ENCODE measurements at places on chromosomes 1 and 21. TPM values are rescaled to one million over a fixed set of nuclear protein-coding genes. Genes with fewer than 3 reads are reported as not detected.

DNA sequence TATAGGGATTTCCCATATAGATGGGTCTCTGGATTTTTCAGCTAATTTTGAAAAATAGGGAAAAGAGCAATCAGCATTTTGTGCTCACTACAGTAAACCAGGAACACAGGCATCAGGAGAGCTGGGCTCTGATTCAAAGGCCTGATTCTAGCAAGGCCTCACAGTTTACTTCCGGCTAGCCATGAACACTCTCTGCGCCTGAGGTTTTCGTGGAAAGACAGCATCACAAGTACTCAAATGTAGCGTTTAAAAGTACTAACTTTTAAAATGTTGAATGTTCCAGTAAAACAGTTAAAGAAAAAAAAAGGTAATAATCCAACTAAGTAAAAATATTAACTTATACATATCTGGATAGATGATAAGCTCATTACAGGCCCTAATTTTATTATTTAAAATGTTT lies 120.6 kb downstream of the SLC45A1 start:
- no peak for DNase-seq
- no peaks in the 10 kb centered on the region for H3K36me3 ChIP-seq
- peaks cover 12% of the 10 kb centered on the region for H3K4me1 ChIP-seq
- no peaks in the 10 kb centered on the region for H3K27me3 ChIP-seq

The DRAXIN gene
- 0.09 TPM for total RNA-seq

DNA sequence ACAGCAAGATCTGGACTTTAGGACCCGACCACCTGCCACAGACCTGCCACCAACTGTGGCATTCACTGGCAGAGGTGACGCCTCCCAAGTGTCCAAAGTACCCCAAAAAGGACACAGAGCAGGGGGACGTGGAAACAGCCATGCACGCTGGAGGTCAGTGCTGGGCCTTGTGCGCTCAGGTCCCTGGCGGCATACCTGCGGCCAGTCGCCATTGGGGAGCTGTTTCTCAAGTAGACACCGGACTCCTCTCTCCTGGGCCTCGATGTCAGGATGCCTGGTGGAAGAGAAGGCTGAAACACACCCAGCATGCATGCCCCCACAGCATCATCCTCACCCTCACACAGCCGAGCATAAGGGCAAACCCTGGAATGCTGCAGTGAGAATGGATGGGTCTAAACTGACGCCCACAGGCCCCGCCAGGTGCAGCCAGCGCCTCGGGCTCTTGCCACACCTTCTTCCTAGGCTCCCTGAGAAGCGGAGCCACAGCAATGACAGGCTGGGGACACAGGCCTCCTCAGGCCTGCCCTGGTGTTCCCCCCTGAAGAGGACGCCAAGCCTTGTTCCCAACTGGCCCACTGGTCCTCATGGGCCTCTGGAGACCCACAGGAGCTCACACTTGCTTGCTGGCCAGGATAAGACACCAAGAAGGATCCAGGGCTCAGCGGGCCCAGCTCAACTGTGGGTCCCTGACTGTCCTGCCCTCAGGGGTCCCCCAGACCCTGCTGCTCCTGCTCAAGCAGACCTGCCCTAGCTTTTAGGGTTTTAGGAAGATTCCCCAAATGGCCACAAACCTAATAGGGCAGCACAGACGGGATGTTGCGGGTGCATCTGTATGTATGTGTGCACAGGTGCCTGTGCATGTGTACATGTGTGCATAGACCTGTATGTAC lies 7.7 kb upstream of the SPATC1L start:
- no peak overlapping the region for H3K4me3 ChIP-seq
- peaks cover 62% of the 10 kb centered on the region for H3K36me3 ChIP-seq
- H3K4me1 ChIP-seq: no peaks in the 10 kb centered on the region
- H3K27ac ChIP-seq: no peak overlapping the region
- DNase-seq: peak; percentile 36

- H3K4me1 ChIP-seq: peaks cover 39% of the 10 kb centered on the region
- no peaks in the 10 kb centered on the region for H3K36me3 ChIP-seq
- H3K27ac ChIP-seq: peak overlapping the region; percentile 92
- H3K4me3 ChIP-seq: peak overlapping the region; percentile 77
- no peak for DNase-seq
Observed at GRCh38 chr1:36148821-36149236, 457 bp downstream of the TRAPPC3 start.

The PLPPR5 gene
- total RNA-seq: not detected

- no peak within 1 kb of the TSS for H3K27ac ChIP-seq
- no peak within 1 kb of the TSS for H3K4me3 ChIP-seq
- DNase-seq: no peak
- no peaks in the 10 kb centered on the region for H3K36me3 ChIP-seq
- no peaks in the 10 kb centered on the region for H3K4me1 ChIP-seq
Observed at GRCh38 chr1:37764888-37765441, at the start of gene EPHA10. Gene EPHA10, minus strand, starts transcription at chr1:37765120. Its CDS starts 54 bp downstream, at chr1:37765066.

- no peak for DNase-seq
- no peaks in the 10 kb centered on the region for H3K36me3 ChIP-seq
- H3K4me3 ChIP-seq: no peak overlapping the region
- no peak overlapping the region for H3K27ac ChIP-seq
- H3K4me1 ChIP-seq: peaks cover 22% of the 10 kb centered on the region
Observed at GRCh38 chr1:201585901-201586300, 47.0 kb downstream of the NAV1 start.

DNA sequence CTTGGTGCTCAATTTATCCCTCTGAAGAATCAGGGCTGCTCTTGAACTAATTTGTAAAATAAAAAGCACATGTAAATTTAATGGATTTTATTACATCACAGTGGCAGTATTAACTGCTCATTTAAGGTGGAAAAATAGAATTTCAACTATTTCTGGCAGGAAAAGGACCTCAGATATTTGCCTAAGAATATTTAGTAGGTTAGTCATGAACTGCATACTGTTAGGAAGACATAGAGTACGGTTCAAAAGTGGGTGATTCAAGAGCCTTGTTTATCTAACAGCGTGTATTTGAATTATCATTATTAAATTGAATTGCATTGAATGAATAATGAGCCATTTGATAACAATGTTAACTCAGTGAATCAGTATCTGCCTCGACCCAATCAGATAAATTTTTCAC lies 248.8 kb upstream of the PBX1 start:
- no peak for DNase-seq
- H3K36me3 ChIP-seq: no peaks in the 10 kb centered on the region
- H3K4me1 ChIP-seq: no peaks in the 10 kb centered on the region
- H3K27me3 ChIP-seq: no peaks in the 10 kb centered on the region
- no peak overlapping the region for H3K4me3 ChIP-seq
- no peak overlapping the region for H3K27ac ChIP-seq

The CLCA2 gene
- total RNA-seq: not detected

- peak overlapping the region; percentile 87 for H3K4me3 ChIP-seq
- H3K4me1 ChIP-seq: peaks cover 79% of the 10 kb centered on the region
- no peaks in the 10 kb centered on the region for H3K27me3 ChIP-seq
Observed at GRCh38 chr1:116377541-116378529, 4.8 kb downstream of the ATP1A1 start.

DNA sequence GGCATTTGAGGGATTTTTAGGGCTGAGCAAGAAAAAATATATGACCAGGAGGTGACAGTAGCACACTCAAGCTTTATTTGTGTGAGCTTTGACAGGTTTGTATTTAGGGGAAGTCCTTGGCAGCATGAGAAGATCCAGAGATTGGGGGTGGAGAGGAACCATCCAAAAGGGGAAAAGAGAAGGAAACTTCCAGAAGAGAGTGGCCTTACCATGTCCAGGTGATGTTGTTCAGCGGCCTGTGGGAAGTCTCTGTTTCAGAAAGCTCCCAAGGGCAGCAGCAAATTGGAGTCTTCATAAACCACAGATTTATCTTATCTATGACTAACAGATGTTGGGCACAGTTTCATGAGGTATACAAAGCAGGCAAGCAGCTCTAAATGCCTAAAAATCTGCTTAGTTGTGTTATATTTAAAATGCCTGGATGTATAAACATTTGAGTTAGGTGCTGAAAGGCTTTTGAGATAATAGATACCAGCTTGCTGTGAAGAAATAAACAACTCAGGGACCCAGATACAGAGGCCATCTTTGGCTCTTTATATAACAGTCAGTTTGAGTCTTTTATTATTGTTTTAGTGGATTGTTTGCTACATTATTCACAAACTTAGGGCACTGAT lies 21.2 kb upstream of the ADAR start:
- no peak overlapping the region for H3K4me3 ChIP-seq
- peaks cover 11% of the 10 kb centered on the region for H3K4me1 ChIP-seq
- H3K27me3 ChIP-seq: peaks cover 4% of the 10 kb centered on the region

The FH gene
- 37.4 TPM for total RNA-seq

- H3K4me1 ChIP-seq: no peaks in the 10 kb centered on the region
- no peak overlapping the region for H3K4me3 ChIP-seq
- H3K27ac ChIP-seq: no peak overlapping the region
- peaks cover 11% of the 10 kb centered on the region for H3K27me3 ChIP-seq
- DNase-seq: no peak
- H3K36me3 ChIP-seq: no peaks in the 10 kb centered on the region
Observed at GRCh38 chr1:7207875-7208646, 422.8 kb downstream of the CAMTA1 start.

The KRTAP6-1 gene
- not detected for total RNA-seq

GRCh38 chr1:38662126-38662525 lies 197.4 kb downstream of the RRAGC start:
- H3K4me3 ChIP-seq: no peak overlapping the region
- DNase-seq: no peak
- no peak overlapping the region for H3K27ac ChIP-seq
- no peaks in the 10 kb centered on the region for H3K36me3 ChIP-seq
- no peaks in the 10 kb centered on the region for H3K4me1 ChIP-seq

The PLA2G2C gene
- total RNA-seq: not detected

The IGSF9 gene
- 2.2 TPM for total RNA-seq

DNA sequence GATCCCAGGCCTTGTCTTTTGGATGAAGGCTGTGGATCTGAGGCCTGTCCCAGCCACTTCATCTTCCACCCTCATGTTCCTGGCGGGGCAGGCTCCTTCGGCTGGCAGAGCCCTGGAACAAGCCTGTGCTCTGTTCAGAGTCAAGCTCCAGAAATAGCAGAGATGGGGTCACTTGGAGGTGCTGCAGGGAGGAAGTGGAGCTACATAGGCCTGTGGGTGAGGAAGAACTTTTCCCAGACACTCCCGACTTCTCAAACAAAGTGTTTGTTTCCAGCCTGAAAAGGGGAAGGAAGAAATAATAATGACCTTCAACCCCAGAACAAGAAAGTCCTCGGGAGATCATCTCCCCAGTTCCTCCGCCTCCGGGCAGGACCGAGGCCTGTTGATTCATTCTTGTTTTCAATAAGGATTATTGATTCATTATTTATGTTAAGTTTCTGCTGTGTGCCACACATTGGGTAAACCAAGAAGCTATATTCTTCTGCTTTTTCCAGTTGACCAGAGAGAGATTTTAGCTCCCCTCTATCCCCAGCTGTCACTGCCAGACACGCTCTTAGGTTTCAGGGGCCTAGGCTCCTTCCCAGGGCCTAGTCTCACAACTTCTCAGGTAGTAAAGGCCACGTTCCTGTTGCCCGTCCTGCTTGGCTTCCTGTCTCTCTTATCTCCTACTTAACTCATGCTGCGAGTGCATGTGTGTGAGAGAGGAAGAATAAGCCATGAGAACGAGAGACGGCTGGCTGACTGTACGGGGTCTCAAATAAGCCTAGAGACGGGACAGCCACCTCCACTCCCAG lies 16.9 kb downstream of the IKBKE start:
- H3K4me1 ChIP-seq: peaks cover 10% of the 10 kb centered on the region
- no peak overlapping the region for H3K4me3 ChIP-seq
- DNase-seq: no peak
- peak overlapping the region; percentile 18 for H3K27ac ChIP-seq
- peaks cover 9% of the 10 kb centered on the region for H3K36me3 ChIP-seq

DNA sequence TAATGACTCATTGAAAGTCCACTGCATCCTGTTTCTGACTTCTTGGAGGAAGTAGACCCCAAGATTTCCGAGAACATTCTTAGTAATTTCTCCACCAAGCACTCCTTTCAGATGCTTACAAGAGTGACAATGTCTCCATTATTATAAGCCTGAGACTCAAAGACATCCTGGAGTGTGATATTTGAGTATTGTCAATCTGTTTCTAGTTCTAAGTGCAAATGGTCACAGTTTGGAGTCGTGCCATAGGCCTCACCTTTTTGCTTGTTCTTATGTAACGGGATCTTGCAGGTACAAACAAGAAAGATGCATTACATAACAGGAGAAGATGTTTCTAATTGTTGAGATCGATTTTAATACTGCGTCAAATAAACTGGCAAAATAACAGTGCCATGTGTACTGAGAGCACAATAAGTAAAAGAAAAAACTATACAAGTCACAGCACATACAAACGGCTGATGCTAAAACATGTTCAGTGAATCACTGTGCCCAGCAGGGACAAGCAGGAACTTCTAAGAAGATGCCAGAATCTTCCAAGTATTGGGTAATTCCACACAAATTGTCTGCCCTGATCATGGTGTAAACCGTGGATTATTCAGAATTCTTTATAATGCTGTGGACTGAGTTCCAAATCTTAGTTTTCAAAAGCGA lies 54.1 kb downstream of the CD2 start:
- no peaks in the 10 kb centered on the region for H3K36me3 ChIP-seq
- no peak overlapping the region for H3K4me3 ChIP-seq
- H3K4me1 ChIP-seq: no peaks in the 10 kb centered on the region
- no peak for DNase-seq

The RHBDL2 gene
- total RNA-seq: 1.1 TPM

DNA sequence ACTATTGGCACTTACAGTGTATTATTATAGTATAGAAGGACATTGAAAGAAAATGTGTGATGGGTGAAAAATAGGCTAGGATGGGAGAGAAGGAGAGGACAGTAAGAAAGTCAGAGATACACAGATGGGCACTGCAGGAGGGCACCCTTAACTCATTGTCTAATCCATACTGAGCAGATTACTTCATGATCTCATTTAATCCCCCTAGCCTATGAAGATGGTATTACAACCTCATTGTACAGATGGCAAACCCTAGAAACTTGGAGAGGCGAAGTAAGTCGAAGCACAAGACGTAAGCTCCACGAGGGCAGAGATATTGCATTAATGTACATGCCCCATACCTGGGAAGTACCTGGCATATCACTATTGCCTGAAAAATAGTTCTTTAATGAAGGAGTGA lies 346.9 kb upstream of the DAB1 start:
- no peak overlapping the region for H3K4me3 ChIP-seq
- no peak overlapping the region for H3K27ac ChIP-seq
- DNase-seq: no peak
- no peaks in the 10 kb centered on the region for H3K27me3 ChIP-seq

DNA sequence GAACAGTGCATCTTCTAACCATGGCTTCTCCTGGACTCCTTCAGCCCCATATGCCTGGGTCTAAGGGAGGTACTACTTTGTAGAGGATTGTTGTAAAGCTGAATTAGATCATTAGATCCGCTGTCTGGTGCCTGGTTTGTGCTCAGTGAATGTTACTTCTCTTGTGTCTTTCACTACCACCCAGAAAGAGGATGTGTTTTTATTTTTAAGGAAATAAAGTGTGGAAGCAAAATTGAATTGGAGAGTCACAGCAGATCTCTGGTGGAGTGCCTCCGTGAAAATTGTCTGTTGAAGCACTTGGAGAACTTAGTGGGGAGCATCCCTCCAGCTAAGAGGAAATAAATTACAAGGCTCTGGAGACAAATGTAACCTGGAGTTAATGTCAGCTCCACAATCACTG lies 101.8 kb upstream of the ARTN start:
- no peak overlapping the region for H3K4me3 ChIP-seq
- DNase-seq: no peak
- H3K27me3 ChIP-seq: no peaks in the 10 kb centered on the region
- no peaks in the 10 kb centered on the region for H3K36me3 ChIP-seq
- H3K4me1 ChIP-seq: peaks cover 34% of the 10 kb centered on the region

Measured in upper lobe of right lung (tissue), 1 donor.